AML-193 (cell line): ENCODE measurements at places on chromosomes 7 and 10.

DNA sequence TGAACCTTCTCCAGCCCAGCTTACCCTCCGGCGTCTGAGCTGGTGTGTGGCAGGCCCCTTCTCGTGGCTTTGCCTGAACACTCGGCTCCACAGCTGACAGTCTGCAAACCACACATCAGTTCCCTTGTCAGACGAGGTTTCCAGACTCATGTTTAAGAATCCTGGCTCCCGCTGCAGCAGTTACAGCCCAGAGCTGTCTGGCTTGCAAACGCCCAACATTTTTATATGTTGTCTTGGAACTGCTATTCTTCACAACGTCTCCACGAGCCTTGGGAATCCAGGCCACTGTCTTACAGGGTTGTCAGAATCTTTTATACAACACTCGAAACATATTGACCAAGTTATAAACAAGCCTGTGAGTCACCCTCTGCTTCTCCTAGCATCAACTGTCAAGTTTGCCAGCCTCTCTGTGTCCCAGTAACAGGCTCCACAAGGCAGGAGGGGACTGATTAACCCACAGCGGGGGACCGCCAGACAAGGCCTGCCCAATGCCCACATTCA, 68.1 kb downstream of the TNS3 start:
- no peak for DNase-seq

GRCh38 chr10:122139627-122140170, 131.4 kb upstream of the BTBD16 start:
- DNase-seq, result no peak

GRCh38 chr10:33370434-33370930, 36.0 kb upstream of the NRP1 start:
- DNase-seq, result no peak

DNA sequence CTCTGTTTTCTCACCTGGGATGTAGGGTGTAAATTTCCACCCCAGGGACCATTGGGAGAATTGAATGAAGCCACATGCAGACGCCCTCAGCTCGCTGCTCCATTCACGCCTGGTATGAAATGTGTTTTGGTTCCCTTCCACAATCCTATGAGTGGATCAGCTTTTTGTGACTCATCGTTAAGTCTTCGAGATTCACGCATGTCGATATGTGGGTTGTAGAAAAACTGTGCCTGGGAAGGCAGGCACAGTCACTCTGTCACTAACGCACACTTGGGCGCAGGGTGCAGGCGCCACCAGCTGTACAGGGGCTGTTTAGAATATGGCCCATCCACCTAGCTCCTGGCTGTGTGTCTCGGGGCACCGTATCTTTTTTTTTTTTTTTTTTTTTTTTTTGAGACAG, 64.2 kb upstream of the SH2B2 start:
- DNase-seq, result no peak

- no peak for DNase-seq
Measured at GRCh38 chr7:112788778-112789343, 1.3 kb downstream of the TMEM168 start.

- no peak for DNase-seq
Measured at GRCh38 chr10:44713307-44713706, 197.8 kb upstream of the TMEM72 start.

DNA sequence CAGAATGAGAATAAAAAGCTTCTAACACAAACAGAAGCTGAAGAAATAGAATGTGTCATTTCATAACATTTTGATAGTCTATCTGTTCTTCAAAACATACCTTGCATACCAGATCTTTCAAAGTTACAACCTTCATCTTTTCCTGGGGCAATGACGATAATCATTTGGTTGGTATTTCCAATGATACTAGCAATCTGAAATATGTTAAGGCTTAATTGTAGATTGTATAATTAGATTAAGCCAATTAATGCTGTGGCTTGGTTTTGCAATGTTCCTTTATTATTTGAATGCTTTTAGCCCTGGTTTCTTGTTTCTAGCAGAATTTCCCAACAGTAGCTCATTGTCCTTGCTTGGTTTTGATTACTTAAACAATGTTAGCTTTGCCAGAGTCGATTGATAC, 84.6 kb downstream of the CABCOCO1 start:
- DNase-seq, result no peak

- DNase-seq, result no peak
Measured at GRCh38 chr7:139297795-139298194, 43.3 kb upstream of the FMC1 start.

- no peak for DNase-seq
Measured at GRCh38 chr10:84201682-84202081, 7.3 kb downstream of the CDHR1 start.

DNA sequence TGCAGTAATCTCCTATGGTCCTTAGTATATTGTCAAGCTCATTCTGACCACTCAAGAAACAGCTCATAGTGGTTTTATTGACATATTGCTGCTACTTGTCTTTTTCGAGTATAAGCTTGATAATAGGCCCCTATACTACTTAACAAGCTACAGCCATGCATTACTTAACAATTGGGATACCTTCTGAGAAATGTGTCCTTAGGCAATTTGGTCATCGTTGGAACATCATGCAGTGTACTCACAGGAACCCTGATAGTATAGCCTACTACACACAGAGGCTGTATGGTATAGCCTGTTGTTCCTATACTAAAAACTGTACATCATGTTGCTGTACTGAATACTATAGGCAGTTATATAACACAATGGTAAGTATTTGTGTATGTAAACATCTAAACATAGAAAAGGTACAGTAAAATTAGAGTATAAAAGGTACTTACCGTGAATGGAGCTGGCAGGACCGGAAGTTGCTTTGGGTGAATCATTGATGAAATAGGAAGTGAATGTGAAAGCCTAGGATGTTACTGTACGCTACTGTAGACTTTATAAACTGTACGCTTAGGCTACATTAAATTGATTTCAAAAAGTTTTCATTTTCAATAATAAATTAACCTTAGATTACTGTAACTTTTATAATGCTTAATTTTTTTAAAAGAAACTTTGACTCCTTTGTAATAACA, 160.9 kb downstream of the LRRC4 start:
- DNase-seq, result no peak

DNA sequence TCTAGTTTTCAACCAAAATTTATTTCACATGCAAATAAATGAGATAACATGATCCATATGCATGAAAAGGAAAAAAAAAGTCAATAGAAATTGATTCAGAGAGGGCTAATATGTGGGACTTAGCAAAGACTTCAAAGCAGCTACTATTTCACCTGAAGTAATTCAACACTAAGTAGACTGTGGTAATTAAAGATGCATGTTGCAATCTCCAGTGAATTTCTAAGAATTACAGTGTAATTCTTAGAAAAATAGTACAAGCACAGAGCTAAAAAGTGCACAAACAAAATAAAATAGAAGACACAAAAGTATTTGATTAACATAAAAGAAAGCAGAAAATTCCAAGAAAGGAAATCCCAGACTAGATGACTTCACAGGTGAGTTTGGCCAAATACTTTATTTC, 25.7 kb downstream of the GPR22 start:
- DNase-seq, result no peak

GRCh38 chr7:90958647-90959046, 305.6 kb upstream of the FZD1 start:
- no peak for DNase-seq

DNA sequence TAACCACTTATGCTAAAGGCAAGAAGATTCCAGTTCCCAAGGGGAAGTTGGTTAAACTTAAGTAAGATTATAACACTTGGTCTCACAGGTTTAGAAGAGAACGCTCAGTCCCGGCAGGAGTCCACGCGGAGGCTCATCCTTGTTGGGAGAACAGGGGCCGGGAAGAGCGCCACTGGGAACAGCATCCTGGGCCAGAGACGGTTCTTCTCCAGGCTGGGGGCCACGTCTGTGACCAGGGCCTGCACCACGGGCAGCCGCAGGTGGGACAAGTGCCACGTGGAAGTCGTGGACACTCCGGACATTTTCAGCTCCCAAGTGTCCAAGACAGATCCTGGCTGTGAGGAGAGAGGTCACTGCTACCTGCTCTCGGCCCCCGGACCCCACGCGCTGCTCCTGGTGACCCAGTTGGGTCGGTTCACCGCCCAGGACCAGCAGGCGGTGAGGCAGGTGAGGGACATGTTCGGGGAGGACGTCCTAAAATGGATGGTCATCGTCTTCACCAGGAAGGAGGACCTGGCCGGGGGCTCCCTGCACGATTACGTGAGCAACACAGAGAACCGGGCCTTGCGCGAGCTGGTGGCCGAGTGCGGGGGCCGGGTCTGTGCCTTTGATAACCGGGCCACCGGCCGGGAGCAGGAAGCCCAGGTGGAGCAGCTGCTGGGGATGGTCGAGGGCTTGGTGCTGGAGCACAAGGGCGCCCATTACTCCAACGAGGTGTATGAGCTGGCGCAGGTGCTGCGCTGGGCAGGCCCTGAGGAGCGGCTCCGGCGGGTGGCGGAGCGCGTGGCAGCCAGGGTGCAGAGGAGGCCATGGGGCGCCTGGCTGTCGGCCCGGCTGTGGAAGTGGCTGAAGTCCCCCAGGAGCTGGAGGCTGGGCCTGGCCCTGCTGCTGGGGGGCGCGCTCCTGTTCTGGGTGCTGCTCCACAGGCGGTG, 3.8 kb downstream of the GIMAP1 start:
- no peak for DNase-seq

- DNase-seq, result no peak
Measured at GRCh38 chr10:8803992-8804391, 749.5 kb downstream of the GATA3 start.

DNA sequence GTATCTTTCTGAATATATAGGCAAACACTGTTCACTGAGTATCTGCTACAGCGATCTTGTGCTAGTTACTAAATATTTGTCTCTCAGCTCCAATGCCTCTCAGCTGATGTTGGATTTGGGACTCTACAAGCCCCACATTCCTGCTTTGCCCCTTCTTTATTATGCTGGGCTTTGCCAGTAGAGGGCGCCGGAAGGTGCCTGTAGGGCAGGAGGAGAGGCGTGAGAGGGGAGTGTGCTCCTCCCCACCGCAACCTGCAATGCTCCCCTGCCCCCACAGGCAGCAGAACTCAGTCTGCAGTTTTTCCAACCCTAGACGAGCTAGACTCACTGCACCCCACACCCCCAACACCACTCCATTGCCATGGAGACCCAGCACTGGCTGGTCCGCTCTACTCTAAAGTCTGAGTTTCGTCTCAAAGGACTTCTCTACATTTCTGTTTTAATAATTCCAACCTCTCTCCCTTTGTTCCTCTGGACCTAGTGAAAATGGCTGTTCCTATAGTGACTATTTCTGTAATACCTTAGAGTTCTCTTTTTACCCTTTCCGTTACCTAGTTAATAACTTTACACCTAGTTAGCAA, 337.6 kb downstream of the CCSER2 start:
- peak; percentile 19 for DNase-seq

GRCh38 chr10:26436848-26437247, 1.3 kb upstream of the APBB1IP start:
- DNase-seq, result no peak

- DNase-seq, result no peak
Measured at GRCh38 chr7:120628251-120628650, 229.7 kb downstream of the TSPAN12 start.

DNA sequence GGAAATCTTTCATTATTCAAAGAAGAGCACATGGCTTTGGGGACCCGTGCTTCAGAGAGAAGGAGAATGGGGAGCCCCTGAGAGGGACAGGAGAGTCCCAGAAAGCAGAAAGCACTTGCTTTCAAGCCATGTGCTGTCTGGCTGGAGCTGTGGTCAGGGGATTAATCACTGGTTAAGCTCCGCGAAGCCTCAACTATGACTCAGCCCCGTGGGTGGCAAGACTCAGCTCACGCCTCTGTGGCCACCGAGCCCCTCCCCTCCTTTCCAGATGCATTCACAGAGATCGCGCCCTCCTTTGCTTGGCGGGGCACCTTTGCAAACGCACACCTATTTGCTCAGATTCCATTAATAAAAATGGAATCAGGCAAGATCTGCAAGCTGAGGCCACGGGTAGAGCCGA, 202.9 kb upstream of the TCERG1L start:
- no peak for DNase-seq

DNA sequence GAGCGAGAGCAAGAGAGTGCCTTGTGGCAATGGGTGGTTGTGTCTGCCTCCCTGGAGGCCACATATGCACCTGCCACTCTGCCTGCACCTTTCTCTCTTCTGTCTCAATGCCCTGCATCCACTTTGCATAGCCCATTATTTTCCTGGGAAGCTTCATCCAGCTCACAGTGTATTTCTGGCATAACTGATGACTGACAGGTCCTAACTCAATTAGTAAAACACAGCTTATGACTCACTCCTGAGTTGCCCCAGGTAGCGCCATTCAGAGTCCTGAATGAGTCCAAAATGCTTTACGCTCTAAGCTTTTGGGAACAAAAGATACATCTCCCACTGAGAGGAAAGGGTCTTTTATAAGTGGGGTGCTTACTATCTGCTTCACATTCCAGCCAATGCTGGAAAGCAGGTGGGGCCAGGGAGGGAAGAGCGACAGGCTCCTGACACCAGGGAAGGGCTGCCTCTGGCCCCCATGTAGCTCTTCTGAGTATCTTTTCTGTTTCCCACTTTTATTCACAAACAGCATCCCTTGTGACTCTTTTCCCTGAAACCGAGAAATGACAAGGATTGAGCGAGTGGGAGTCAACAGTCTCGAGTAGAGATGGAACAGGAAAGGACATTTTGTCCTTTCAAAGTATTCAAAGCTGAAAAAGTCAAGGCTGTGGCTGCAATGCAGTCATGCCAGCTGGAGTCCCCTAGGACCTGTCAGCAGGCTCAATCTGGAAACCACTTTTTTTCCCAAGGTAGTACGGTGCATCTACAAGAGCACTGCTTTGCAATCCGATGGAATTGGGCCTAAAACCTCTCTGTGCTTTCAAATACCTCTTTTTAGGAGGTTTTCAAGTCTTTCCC, 479.3 kb upstream of the PODXL start:
- DNase-seq, result no peak

- no peak for DNase-seq
Measured at GRCh38 chr10:24974976-24975375, 22.6 kb upstream of the PRTFDC1 start.

DNA sequence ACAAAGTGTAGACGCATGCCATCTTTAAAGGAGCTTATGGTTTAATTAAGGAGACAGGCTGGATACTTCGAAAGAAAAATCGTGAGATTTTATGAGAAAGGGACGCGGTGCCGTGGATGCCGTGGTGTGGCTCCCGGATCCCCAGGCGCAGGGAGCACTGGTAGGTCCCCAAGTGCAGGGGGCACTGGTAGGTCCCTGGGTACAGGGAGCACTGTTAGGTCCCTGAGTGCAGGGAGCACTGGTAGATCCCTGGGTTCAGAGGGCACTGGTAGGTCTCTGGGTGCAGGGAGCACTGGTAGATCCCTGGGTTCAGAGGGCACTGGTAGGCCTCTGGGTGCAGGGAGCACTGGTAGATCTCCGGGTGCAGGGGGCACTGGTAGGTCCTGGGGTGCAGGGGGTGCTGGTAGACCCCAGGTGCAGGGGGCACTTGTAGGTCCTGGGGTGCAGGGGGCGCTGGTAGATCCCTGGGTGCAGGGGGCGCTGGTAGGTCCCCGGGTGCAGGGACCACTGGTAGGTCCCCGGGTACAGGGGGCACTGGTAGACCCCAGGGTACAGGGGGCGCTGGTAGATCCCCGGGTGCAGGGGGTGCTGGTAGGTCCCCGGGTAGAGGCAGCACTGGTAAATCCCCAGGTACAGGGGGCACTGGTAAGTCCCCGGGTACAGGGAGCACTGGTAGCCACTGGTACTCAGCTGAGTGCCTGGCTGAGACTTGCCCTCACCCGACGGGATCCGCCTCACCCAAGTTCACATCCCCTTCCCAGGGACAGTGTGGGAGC, 14.1 kb downstream of the PRKAG2 start:
- no peak for DNase-seq

GRCh38 chr10:100976906-100977305, 7.6 kb downstream of the SEMA4G start:
- DNase-seq, result no peak

GRCh38 chr10:118607768-118608354, 12.4 kb upstream of the PRLHR start:
- no peak for DNase-seq

GRCh38 chr10:100838986-100839385, 73.8 kb upstream of the SLF2 start:
- DNase-seq, result no peak
